Subcutaneous preadipocyte (primary cell): ENCODE measurements at places on chromosomes 5 and 9. TPM values are rescaled to one million over a fixed set of nuclear protein-coding genes. Genes with fewer than 3 reads are reported as not detected.

The PITX1 gene
- 1.4 and 1.8 TPM in 2 replicates for total RNA-seq

The SPINK5 gene
- not detected in 2 replicates for total RNA-seq

The GCNT4 gene
- 0.37 and 0.39 TPM in 2 replicates for total RNA-seq

The FUT7 gene
- total RNA-seq = not detected in 2 replicates

The DND1 gene
- total RNA-seq = under 0.01 and 0.39 TPM in 2 replicates

The PLCXD3 gene
- total RNA-seq = 0.59 and 5.1 TPM in 2 replicates

The SLC25A48 gene
- total RNA-seq = not detected in 2 replicates

The LCN15 gene
- not detected in 2 replicates for total RNA-seq

The TMEM203 gene
- 32.0 and 34.6 TPM in 2 replicates for total RNA-seq

The IL11RA gene
- total RNA-seq = 6.1 and 15.1 TPM in 2 replicates

The SLCO4C1 gene
- under 0.01 and 0.20 TPM in 2 replicates for total RNA-seq

The SPINK6 gene
- not detected in 2 replicates for total RNA-seq

The MACIR gene
- total RNA-seq = 5.1 and 8.0 TPM in 2 replicates

The SLC34A1 gene
- total RNA-seq = not detected in 2 replicates

The C9orf50 gene
- not detected in 2 replicates for total RNA-seq

The CATSPER3 gene
- under 0.01 TPM in 1 of 2 replicates, not detected in the other for total RNA-seq

The TAF11L8 gene
- total RNA-seq = not detected in 2 replicates

The PCDHB6 gene
- under 0.01 TPM in 2 replicates for total RNA-seq

The PCDHGB6 gene
- total RNA-seq = 2.5 and 2.6 TPM in 2 replicates

The MLANA gene
- total RNA-seq = 0.20 TPM in 1 of 2 replicates, not detected in the other

The QRFP gene
- total RNA-seq = not detected in 2 replicates

The GPR151 gene
- not detected in 2 replicates for total RNA-seq
